Activated CD4-positive, alpha-beta T cell treated with anti-CD3 and anti-CD28 coated beads for 48 hours (primary cell): ENCODE measurements at places on chromosomes 13 and 19.

- DNase-seq, result no peak
Observed at GRCh38 chr19:17021793-17022590, 4.6 kb downstream of the CPAMD8 start.

DNA sequence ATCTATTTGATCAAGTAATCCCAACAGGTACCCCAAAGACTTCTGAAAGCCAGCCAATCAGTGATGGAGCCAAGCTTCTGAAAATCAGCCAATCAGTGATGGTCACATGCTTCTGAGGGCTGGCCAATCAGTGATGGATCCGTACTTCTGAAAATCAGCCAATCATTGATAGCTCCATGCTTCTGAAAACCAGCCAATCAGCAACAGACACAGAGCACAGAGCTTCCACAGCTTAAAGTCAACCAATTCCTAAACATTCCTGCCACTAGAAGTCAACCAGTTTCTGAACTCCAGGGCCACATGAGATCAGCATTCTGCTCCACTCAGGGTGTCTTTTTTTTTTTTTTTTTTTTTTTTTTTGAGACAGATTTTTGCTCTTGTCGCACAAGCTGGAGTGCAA lies 8.2 kb upstream of the HSD17B14 start:
- DNase-seq, result peak; percentile 24

DNA sequence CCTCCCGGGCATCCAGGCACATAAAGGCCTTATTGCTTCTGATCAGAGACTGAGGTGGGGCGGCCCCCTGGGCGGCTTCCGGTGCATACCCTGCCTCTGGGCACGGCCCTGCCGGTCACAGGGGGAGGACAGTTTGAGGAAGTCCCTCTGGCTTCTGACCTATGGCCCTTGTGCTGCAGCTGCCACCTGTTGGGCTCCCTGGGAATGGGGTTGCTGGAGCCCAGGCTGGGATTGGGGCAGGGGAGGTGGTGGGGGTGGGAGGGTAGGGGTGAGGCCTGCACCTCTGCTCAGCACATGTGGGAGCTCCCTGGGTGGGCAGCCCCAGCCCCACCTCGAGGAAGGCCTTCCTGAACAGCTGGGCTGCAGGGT lies 10.7 kb downstream of the ANO8 start:
- no peak for DNase-seq

DNA sequence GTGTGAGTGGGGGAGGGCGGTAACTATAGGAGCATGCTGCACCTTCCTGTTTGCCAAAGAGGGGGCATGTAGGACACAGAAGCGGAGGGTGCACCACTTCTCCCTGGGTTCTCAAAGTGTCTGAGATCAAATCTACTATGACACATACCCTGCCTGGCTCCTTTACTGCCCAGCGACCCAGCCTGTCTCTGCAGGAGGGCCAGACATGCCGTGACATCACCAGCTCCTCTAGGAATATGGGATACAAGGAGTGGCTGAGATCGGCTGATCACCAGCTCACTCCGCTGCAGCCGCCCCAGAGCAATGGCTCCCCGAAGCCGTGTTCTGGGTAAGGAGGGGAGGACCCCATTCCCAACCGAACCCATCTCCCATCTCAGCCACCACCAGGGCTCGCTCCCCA lies 16.4 kb upstream of the IGFL1 start:
- no peak for DNase-seq

GRCh38 chr13:86051134-86052103 lies 252.2 kb upstream of the SLITRK6 start:
- DNase-seq, result no peak
